ENCODE measurements at places on chromosomes 6 and 20. TPM values are rescaled to one million over a fixed set of nuclear protein-coding genes. Genes with fewer than 3 reads are reported as not detected.

OPRL1 gene
- total RNA-seq = 1.6 TPM

GSTA3 gene
- total RNA-seq = not detected

TUBB1 gene
- not detected for total RNA-seq

XKR7 gene
- total RNA-seq = not detected

LTB gene
- total RNA-seq = 2.9 TPM

LIN28B gene
- not detected for total RNA-seq

ABHD16B gene
- total RNA-seq = not detected

STMND1 gene
- not detected for total RNA-seq

LGSN gene
- total RNA-seq = not detected

LYRM2 gene
- total RNA-seq = 15.9 TPM

RGS17 gene
- 2.8 TPM for total RNA-seq

GTSF1L gene
- not detected for total RNA-seq

PRDM13 gene
- not detected for total RNA-seq

POPDC3 gene
- 0.33 TPM for total RNA-seq

KCNK5 gene
- not detected for total RNA-seq

MYL9 gene
- 0.34 TPM for total RNA-seq

CST5 gene
- not detected for total RNA-seq

ADGB gene
- not detected for total RNA-seq

CLPSL1 gene
- total RNA-seq = not detected

MRAP2 gene
- total RNA-seq = 8.9 TPM

ADGRF4 gene
- not detected for total RNA-seq

BAK1 gene
- 21.1 TPM for total RNA-seq

TNF gene
- total RNA-seq = not detected

SLC22A16 gene
- total RNA-seq = under 0.01 TPM

PSMB9 gene
- total RNA-seq = 27.8 TPM

NRN1 gene
- 49.7 TPM for total RNA-seq

VIP gene
- total RNA-seq = 0.33 TPM

DZANK1 gene
- total RNA-seq = 0.33 TPM

CCNC gene
- total RNA-seq = 95.1 TPM

EBF4 gene
- total RNA-seq = 1.2 TPM

NKAPL gene
- total RNA-seq = 0.26 TPM

LMBRD1 gene
- 23.2 TPM for total RNA-seq

Measured in dermis lymphatic vessel endothelial cell (primary cell).